Glutamatergic neuron (in vitro differentiated cells): ENCODE measurements at places on chromosomes 2 and 18.

DNA sequence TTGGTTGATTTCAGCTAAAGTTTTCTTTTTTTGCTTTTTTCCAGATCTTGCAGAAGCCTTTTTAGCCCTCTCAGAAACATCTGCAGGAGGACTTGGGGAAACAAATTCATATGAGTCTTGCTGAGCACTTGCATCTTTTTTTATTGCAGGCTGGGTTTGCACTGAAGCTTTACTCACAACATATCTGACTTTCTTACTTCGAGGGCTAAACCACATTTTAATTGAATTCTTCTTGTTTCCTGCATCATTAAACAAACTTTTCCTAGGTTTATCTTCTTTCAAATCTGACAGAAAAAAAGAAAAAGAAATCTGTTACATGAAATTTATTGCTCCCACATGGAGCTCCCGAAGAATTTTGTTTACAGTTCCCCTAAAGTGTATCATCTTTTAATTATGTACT is 28.3 kb downstream of the BARD1 start:
- no peaks in the 10 kb centered on the region for H3K4me1 ChIP-seq
- DNase-seq: no peak
- H3K27me3 ChIP-seq: no peaks in the 10 kb centered on the region
- no peak overlapping the region for H3K4me3 ChIP-seq

- H3K27me3 ChIP-seq: no peaks in the 10 kb centered on the region
- H3K4me1 ChIP-seq: peaks cover 21% of the 10 kb centered on the region
- H3K4me3 ChIP-seq: no peak overlapping the region
- no peaks in the 10 kb centered on the region for H3K36me3 ChIP-seq
Measured at GRCh38 chr2:216792222-216793021, 67.4 kb downstream of the TNP1 start.

GRCh38 chr18:9643549-9643948 is 29.2 kb upstream of the PPP4R1 start:
- H3K4me1 ChIP-seq: no peaks in the 10 kb centered on the region
- no peak for DNase-seq
- H3K4me3 ChIP-seq: no peak overlapping the region
- no peaks in the 10 kb centered on the region for H3K36me3 ChIP-seq
- H3K27ac ChIP-seq: no peak overlapping the region
- peaks cover 4% of the 10 kb centered on the region for H3K27me3 ChIP-seq

DNA sequence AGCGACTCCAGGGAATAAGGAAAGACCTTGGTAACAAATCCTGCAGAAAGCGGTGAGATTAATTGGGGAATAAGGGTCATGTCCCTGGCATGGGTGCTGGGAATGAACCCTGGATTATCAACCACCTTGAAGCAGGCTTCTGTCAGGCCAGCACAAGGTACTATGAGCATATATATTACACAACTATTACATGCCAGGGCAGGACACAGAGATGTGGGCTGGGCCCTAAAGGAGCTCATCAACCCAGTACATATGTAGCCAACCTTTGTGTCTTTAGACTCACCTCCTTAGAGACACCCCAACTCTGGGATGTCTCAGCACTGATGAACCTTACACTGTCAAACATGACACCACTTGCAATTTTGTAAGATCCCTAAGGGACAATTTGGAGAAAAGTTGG is 3.4 kb downstream of the SFXN5 start:
- H3K27me3 ChIP-seq: peaks cover 12% of the 10 kb centered on the region
- H3K4me1 ChIP-seq: peaks cover 27% of the 10 kb centered on the region
- H3K27ac ChIP-seq: no peak overlapping the region
- no peak overlapping the region for H3K4me3 ChIP-seq
- no peak for DNase-seq
- no peaks in the 10 kb centered on the region for H3K36me3 ChIP-seq

DNA sequence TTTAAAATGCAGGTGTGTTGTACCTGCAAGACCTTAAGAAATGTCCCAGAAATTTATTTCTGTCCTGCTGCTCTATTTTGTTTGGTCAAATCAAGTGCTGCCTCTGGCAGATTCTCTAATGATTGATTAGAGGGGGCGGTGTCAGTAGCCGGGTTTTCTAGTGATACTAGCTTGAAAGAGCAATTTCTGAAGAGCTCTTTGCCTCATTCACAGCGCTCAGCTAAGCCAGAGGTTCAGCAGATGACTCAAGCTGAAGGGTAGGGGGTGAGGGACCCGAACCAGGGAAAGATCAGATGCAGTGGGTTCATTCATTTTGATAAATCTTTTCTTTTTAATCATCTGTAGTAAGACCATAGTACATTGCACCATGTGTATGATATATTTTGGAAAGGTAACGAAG is 15.0 kb downstream of the ZBTB7C start:
- H3K36me3 ChIP-seq: no peaks in the 10 kb centered on the region
- H3K4me1 ChIP-seq: peaks cover 2% of the 10 kb centered on the region
- peaks cover 2% of the 10 kb centered on the region for H3K27me3 ChIP-seq
- H3K27ac ChIP-seq: no peak overlapping the region
- DNase-seq: no peak

GRCh38 chr2:143431316-143431715 is 302.1 kb downstream of the ARHGAP15 start:
- H3K27me3 ChIP-seq: no peaks in the 10 kb centered on the region
- no peaks in the 10 kb centered on the region for H3K36me3 ChIP-seq
- H3K4me3 ChIP-seq: no peak overlapping the region
- no peak for DNase-seq
- H3K4me1 ChIP-seq: peaks cover 8% of the 10 kb centered on the region

- no peak for DNase-seq
- H3K36me3 ChIP-seq: peaks cover 7% of the 10 kb centered on the region
- no peak overlapping the region for H3K4me3 ChIP-seq
- no peaks in the 10 kb centered on the region for H3K27me3 ChIP-seq
Measured at GRCh38 chr2:210461401-210461800, 15.2 kb downstream of the LANCL1 start.

DNA sequence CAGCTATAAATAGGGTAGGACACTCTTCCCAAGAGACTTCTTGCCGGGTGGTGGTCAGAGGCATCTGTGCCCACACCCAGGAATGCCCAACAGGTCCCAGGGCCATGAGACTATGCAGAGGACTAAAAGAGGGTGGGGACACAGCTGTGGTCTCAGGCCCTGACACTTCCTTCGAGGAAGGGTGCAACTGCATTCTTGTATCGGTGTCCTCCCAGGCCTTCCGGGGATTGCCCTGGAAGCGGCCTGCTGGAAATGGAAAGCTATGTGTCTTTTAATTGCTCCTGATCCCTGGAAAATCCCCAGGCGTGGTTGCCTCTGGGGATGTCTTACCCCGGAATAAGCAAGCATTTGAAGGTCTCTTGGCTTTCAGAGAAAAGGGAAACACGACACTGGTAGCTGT is 176.7 kb downstream of the SOX11 start:
- peaks cover 9% of the 10 kb centered on the region for H3K4me1 ChIP-seq
- peaks cover 4% of the 10 kb centered on the region for H3K27me3 ChIP-seq
- DNase-seq: no peak
- no peak overlapping the region for H3K4me3 ChIP-seq

DNA sequence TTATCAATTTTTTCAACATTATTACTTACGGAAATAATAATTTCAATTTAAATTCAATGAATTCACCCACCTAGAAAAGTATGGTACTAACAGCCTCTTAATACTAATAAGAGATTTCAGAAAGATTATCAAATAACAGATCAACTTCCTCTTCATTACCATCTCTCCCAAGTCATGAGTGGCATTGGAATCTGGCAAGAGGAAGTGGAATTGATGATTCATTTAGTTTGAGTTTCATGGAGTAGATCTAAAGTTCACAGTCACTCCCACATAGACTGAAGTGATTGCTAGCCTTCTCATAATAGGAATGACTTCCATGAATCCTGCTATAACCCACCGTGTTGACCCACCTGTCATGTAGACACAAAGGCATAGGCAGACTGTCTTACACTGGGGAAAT is 77.7 kb upstream of the WDR75 start:
- no peak for DNase-seq
- H3K27ac ChIP-seq: no peak overlapping the region
- no peaks in the 10 kb centered on the region for H3K27me3 ChIP-seq
- H3K36me3 ChIP-seq: no peaks in the 10 kb centered on the region
- H3K4me1 ChIP-seq: no peaks in the 10 kb centered on the region
- H3K4me3 ChIP-seq: no peak overlapping the region

GRCh38 chr18:48422947-48423378 is 13.8 kb upstream of the ZBTB7C start:
- H3K36me3 ChIP-seq: peaks cover under 1% of the 10 kb centered on the region
- no peaks in the 10 kb centered on the region for H3K27me3 ChIP-seq
- H3K4me3 ChIP-seq: peak overlapping the region; percentile 54
- H3K4me1 ChIP-seq: peaks cover 2% of the 10 kb centered on the region

GRCh38 chr2:33275689-33276444 is 200.6 kb upstream of the RASGRP3 start:
- no peaks in the 10 kb centered on the region for H3K36me3 ChIP-seq
- H3K27ac ChIP-seq: no peak overlapping the region
- H3K4me1 ChIP-seq: no peaks in the 10 kb centered on the region
- no peak overlapping the region for H3K4me3 ChIP-seq

DNA sequence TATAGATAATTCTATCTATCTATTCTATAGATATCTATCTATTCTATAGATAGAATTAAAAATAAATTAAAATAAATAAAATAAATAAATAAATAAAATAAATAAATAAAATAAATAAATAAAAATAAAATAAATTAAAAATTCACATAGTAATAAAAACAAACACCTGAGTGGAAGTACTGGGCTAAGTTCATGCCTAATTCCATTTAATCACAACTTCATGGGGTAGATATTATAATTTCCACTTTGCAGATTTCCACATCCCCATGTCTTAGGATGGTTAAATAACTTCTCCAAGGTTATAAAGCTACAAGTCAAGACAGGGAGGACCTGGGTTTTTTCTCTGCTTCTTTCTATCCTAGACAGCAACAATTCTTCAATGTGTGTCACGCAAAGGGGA is 261.4 kb upstream of the MEX3C start:
- H3K4me3 ChIP-seq: no peak overlapping the region
- H3K36me3 ChIP-seq: no peaks in the 10 kb centered on the region
- no peak overlapping the region for H3K27ac ChIP-seq

- H3K4me1 ChIP-seq: no peaks in the 10 kb centered on the region
- H3K27me3 ChIP-seq: peaks cover 2% of the 10 kb centered on the region
- no peak for DNase-seq
- no peak overlapping the region for H3K27ac ChIP-seq
Measured at GRCh38 chr18:36724169-36724568, 104.6 kb downstream of the TPGS2 start.

GRCh38 chr2:17610521-17610920 is 70.0 kb downstream of the VSNL1 start:
- H3K4me3 ChIP-seq: no peak overlapping the region
- H3K27me3 ChIP-seq: no peaks in the 10 kb centered on the region
- peaks cover 10% of the 10 kb centered on the region for H3K4me1 ChIP-seq
- H3K36me3 ChIP-seq: no peaks in the 10 kb centered on the region
- DNase-seq: no peak

GRCh38 chr18:59528866-59529265 is 168.4 kb downstream of the CCBE1 start:
- H3K27me3 ChIP-seq: no peaks in the 10 kb centered on the region
- peaks cover 4% of the 10 kb centered on the region for H3K36me3 ChIP-seq
- DNase-seq: no peak
- no peak overlapping the region for H3K4me3 ChIP-seq
- H3K4me1 ChIP-seq: no peaks in the 10 kb centered on the region

DNA sequence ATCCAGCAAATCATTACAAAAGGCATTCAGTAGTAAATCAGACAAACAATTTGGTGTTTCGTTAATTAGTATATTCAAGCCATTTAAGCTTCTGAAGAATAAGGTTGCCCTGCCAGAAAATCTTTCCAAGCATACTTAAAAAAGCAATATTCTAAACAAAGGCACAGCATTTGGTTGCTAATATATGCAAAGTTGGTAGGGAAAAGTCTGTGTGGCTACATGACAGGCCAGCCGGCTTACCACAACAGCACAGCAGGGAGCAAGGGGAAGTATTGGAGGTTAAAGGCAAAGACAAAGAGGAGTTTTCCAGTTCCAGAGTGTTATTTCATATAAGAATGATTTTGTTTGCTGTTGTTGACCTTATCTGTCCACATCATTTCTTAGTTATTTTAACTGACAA is 282.3 kb downstream of the MBD5 start:
- H3K36me3 ChIP-seq: no peaks in the 10 kb centered on the region
- DNase-seq: peak; percentile 33
- H3K27me3 ChIP-seq: peaks cover 2% of the 10 kb centered on the region
- peaks cover 22% of the 10 kb centered on the region for H3K4me1 ChIP-seq
- no peak overlapping the region for H3K4me3 ChIP-seq
- H3K27ac ChIP-seq: peak overlapping the region; percentile 88

GRCh38 chr2:167140767-167141166 is 252.5 kb downstream of the XIRP2 start:
- no peak for DNase-seq
- H3K4me1 ChIP-seq: no peaks in the 10 kb centered on the region
- H3K4me3 ChIP-seq: no peak overlapping the region
- no peak overlapping the region for H3K27ac ChIP-seq
- H3K27me3 ChIP-seq: no peaks in the 10 kb centered on the region
- H3K36me3 ChIP-seq: no peaks in the 10 kb centered on the region

DNA sequence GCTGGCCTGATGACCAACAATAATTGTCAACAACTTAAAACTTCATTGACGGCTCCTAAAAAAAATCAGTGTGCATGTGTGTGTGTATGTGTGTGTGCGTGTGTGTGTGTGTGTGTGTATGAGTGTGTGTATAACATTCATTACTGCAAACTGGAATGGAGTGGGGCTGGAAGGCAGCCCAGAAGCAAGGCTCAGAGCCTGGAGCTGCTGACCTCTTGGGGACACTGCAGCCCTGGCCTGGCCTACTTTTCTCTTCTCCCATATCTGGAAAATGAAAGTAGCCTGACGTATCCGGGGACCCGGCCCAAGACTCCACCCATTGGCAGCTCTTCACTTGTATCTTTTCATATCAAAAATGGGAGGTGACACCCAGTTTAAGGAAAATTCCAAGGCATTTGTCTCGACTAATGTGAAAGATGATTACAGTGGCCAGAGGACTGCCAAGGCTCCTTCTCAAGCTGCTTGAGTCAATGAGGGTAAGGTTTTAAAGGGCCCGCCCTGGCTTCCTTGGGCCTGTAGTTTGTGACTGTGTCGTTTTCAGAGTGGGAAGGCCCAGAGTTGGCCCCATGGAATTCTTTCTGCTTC is 72.4 kb upstream of the IL1R1 start:
- no peak overlapping the region for H3K4me3 ChIP-seq
- H3K36me3 ChIP-seq: peaks cover 11% of the 10 kb centered on the region
- H3K4me1 ChIP-seq: peaks cover 2% of the 10 kb centered on the region
- no peak overlapping the region for H3K27ac ChIP-seq
- DNase-seq: no peak

DNA sequence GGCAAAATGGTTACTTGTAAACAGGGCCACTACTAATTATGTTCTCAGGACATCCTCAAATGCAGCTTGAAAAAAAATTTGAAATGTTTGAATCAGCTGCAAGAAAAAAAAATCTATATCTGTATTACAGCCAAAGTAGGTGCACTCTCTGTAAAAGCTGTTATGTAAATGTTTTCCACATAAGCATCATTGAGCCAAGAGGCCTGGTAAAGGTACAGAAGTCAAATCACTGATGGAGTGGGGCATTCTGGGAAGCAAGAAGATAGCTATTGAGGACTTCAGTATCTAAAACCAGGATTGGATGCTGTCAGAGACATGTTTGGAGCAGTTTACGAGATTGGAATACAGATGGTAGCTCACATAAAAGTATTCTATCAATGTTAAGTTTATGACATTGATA is 80.3 kb downstream of the MAPRE2 start:
- peaks cover 59% of the 10 kb centered on the region for H3K4me1 ChIP-seq
- DNase-seq: no peak
- no peaks in the 10 kb centered on the region for H3K36me3 ChIP-seq
- H3K27ac ChIP-seq: peak overlapping the region; percentile 79
- peak overlapping the region; percentile 46 for H3K4me3 ChIP-seq

- no peaks in the 10 kb centered on the region for H3K36me3 ChIP-seq
- peaks cover 9% of the 10 kb centered on the region for H3K4me1 ChIP-seq
- no peak overlapping the region for H3K27ac ChIP-seq
- DNase-seq: no peak
- H3K4me3 ChIP-seq: no peak overlapping the region
- H3K27me3 ChIP-seq: peaks cover 1% of the 10 kb centered on the region
Measured at GRCh38 chr2:175619179-175620045, 382.7 kb downstream of the LNPK start.
